ENCODE measurements at places on chromosomes 6 and 20. TPM values are rescaled to one million over a fixed set of nuclear protein-coding genes. Genes with fewer than 3 reads are reported as not detected.
A peak's percentile ranks its signal among the peaks of the same experiment; 100 is the strongest.

The EPPIN gene
- 0.18 TPM for polyA plus RNA-seq

The THBS2 gene
- 6.2 TPM for polyA plus RNA-seq

The HLA-DRA gene
- 56.3 TPM for polyA plus RNA-seq

DNA sequence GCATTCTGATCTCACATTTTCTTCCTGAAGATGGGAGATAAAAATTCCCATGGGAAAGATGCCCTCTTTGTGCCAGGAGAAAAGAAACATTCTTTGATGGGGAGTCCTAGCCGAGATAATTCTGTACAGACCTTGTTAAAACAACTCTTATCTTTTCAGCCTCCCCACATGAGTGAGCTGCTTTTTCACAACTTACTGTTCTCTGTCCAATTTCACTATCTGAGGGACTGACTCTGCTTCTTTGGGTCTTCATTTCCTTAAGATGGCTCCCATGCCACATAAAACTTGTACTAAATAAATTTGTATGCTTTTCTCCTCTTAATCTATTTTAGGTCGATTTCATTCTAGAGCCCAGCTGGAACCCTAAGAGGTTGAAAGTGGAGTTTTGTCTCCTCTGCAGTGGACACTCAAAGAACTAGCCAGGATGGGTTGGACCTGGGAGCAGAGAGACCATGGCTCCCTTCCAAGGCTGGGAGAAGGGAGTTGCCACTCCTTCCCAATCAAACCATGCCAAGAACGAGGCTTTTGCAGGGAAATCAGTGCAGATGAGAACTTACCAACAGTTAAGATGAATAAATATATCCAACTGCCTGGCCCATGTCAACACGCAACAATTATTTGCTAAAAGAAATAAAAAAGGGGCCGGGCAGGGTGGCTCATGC lies 285.8 kb upstream of the SULF2 start:
- DNase-seq, result no peak

DNA sequence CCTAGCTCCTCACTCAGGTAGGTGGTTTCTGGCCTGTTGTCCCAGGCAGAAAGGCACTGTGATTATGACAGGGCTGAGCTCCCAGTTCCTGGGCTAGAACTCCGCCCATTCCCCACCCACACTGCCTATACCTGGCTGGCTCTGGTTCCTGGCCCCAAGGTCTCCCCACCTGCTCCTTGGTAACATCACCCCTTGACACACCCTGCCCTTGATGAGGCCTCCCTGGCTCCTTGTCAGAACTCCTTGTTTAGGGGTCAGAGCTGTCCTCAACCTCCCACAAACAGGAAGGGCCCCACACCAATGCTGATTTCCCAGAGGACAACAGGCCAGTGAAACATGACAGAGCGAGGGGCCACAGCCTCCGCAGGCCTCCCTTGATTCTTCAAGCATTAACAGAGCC lies 15.5 kb upstream of the MYMX start:
- DNase-seq, result no peak

- DNase-seq, result peak; percentile 61
These were observed 38.8 kb downstream of the SRC start for GRCh38 chr20:37384683-37385174.
